Fibroblast of mammary gland (primary cell): ENCODE measurements at places on chromosomes 7 and 10.

DNA sequence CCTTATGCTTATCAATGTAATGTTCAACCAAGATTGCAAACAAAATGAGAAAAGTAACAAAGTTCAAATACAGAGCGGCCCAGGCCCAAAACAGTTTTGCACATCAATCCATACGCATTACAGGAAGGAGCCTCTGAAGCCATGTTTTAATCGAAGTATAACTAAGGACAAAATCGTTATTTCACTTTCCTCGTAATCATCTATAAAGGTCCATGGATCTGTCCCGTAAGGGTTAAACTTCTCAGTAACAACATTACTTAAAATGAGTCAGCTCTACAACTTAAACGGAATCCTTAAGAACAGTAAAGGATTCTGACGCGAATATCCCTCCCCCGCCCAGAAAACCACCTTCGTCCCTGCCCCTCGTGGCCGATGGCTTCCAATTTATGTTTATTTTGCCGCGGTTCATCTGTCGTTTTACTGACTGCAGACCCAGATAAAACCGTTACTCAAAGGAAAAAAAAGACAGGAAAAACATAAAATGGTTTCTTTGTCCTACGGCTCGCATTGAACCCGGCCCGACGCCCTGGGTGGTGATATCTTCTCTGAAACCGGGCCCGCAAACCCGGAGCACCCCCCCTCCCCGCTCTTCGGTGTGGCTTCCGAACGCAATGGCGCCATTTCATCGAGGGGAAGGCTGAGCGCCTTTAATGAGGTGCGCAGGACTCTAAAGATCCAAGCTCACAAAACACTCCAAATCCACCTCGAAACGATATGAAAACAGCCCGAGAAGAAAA lies 1.1 kb downstream of the HNRNPA2B1 start:
- peak; percentile 35 for DNase-seq

- DNase-seq, result no peak
These were observed 7.7 kb upstream of the TRA2A start for GRCh38 chr7:23539494-23539907.

DNA sequence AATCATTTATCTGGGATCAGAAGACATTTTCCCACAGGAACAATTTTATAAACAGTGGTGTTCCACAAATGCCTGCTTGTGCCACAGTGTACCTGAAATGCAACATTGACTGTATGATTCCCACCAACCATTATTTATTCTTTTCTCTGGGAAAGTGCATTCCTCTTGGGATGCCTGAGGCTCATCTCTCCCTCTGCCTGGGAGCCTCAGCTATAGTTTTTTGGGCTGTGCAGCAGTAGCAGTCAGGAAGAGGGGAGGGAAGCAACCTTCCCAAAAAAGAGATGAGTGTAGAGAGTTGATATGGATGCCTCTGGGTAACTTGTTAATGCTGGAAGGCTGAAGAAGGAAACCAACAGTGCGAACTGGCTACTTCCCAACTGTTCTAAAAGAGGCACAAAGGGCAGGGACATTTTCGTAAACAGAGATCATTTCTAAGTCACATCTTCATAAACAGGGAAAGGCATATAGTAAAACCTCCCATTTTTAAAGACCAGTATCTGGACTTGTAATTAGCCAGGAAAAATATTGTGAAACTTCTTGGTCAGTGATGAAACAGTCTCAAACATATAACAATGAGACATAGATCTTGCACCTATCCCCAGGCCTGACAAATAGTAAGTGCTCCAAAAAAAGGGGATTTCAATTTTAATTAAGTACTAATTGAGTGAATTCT lies 1.4 kb upstream of the CALD1 start:
- peak; percentile 64 for DNase-seq

DNA sequence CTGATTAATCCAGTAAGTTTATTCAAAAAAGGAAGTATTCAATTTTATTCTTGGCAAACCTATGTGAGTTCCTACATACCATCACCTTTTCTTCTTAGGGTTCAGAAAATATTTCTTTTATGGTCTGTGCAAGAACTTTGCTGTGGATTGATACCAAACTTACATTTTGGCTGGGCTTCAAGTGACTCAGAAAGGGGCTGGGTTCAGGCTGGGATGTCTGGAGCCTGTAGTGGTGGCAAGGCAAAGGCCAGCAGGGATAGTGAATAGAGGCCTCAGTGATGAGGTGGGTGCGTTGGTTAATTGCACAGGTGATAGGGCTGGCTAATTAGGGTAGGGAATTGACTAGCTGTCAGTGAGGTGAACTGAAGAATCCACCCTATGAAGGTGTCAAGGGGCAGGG lies 40.2 kb upstream of the ATXN7L1 start:
- DNase-seq, result peak; percentile 54

- DNase-seq, result peak; percentile 55
These were observed 27.8 kb downstream of the MRC1 start for GRCh38 chr10:17836942-17837341.
